ENCODE measurements at places on chromosomes 13 and 19. TPM values are rescaled to one million over a fixed set of nuclear protein-coding genes. Genes with fewer than 3 reads are reported as not detected.

FGF9 gene
- total RNA-seq: not detected

POU2F2 gene
- 0.02 TPM for total RNA-seq

CFAP97D2 gene
- not detected for total RNA-seq

SH2D3A gene
- total RNA-seq: not detected

- no peak for DNase-seq
These were observed 747.8 kb downstream of the EFNB2 start for GRCh38 chr13:105787632-105788031.

DNA sequence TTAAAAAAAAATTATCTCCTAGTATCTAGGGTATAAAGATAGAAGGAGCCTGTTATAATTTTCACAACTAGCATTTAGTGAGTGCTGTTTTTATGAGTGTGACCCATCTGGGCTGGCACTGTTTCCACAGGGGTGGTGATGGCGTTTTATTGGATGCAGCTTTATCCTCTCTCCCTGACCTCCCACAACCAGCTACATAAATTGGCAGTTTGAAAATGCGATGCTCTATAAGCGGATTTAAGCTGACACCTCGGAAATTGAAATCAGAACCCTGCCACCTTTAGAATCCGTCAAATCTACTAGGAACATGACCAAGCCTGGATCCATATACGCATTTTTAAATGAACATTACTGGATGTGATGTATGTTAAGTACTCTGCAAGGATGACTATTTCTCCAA, 44.9 kb downstream of the MYO16 start:
- DNase-seq: no peak

DNA sequence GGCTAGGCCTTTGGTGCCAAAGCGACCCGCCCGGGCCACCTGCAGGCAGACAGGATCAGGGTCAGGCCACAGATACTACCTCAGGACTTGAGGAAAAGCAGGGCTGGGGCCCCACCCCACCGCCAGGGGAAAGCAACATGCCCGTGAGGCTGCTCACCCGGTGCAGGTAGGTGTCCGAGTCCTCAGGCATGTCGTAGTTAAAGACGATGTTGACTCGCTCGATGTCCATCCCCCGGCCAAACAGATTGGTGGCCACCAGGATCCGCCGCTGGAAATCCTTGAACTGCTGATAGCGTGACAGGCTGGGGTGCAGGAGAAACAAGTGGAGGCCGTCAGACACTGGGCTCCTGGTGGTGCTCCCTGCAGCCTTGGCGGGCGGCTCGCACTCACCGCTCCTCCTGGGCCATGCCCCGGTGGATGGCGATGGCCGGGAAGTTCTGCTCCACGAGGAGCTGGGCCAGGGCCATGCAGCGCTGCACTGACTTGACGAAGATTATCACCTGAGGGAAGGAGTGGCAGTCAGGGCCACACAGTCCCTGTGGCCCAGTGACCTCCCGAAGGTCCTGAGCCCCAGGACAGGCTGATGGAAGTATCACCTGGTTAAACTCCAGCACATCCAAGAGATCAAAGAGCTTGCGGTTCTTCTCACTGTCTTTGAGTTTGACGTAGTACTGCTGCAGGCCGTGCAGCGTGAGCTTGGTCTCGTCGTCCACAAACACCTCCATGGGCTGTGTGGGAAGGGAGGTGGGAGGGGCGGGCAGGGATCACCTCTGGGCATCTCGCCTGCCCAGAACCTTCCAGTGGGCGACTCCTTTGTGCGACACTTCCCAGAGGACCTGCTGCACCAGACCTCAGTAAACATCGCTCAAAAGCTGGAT, 9.8 kb downstream of the DDX39A start:
- DNase-seq: no peak

DNA sequence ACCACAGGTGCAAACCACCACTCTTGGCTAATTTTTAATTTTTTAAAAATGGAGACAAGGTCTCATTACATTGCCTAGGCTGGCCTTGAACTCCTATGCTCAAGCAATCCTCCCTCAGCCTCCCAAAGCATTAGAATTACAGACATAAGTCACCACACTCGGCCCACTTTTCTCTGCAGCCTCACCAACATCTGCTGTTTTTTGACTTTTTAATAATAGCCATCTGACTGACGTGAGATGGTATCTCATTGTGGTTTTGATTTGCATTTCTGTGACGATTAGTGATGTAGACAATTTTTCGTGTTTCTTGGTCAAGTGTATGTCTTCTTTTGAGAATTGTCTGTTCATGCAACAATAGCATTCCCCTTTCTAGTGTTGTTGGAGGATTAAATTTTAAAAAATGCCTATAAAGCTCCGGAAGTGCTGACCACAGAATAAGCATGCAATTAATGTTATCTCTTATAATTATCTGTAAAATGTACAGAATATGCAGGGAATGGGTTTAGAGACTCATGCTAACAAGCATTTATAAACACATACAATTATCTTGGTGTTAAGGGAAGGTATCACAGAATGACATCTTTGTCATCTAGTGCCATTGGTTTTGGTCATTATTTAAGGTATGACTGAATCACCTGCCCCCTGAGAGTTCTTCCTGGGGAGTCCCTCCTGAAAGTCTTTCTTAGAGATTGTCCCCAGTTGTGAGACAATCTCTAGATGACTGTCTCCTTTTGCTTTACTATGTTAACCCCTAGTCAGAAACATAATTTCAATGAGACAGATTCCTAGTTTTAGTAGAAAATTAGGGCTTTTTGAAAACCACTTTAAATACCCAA, 118.5 kb upstream of the SERTM1 start:
- no peak for DNase-seq

DNA sequence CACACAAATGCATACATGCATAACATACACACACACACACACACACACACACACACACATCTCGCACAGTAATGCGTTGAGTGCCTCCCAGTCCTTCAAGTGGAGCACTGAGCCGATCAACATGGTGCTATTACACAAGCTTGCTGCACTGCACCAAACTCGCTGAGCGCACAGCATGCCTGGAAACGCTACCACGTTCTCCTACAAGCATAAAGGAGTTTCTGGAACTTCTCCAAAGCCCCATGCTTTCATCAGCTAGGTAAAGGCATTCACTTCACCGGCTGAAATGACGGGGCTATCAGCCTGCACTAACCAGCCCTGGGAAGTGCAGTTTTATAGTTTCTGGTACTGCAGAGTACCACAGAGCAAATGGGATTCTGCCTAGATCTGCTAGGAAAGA, 92.7 kb downstream of the FGF14 start:
- no peak for DNase-seq

DNA sequence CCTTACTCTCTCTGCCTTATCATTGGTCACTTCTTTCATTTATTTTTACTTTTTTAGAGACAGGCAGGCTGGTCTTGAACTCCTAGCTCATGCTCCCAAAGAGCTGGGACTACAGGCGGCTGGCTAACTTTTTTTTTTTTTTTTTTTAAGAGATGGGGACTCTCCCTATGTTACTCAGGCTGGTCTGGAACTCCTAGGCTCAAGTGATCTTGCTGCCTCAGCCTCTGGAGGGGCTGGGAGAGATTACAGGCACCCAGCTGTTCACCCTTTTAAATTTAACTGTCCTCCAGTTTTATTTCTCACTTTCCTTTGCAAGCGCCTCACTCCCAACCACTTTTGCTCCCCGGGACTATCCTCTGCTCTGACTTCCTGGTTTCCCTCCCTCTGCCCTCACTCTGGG, 5.6 kb upstream of the CLDN10 start:
- DNase-seq: no peak

DNA sequence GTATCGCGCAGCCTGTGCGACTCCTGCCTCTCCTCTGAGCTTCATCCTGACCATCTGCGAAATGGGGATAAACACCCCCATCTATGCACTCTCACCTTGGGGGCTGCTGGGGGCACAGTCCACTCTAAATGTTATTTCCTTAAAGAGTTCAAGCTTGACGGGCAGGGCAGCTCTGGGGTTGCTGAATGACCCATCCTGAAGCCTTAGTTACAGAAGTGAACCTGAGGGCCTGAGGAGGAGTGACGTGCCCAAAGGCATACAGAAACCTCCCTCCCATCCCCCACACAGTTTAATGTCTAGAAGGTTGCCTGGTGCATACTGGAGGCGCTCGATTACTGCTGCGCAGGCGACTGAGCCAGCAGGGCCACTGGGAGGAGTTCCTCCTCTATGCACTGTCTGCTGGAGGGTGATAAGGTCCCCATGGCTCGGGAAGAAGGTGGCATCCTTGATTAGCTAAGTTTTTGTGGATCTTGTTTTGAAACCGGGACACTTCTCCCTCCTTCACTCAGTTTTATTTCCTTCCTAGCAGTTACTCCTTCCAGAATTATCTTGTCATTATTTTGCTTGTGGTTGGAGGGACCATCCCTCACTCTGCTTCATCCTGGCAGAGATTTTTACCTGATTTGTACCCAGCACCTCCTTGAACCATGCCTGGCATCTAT, 572 bp upstream of the FKBP8 start:
- peak; percentile 56 for DNase-seq

DNA sequence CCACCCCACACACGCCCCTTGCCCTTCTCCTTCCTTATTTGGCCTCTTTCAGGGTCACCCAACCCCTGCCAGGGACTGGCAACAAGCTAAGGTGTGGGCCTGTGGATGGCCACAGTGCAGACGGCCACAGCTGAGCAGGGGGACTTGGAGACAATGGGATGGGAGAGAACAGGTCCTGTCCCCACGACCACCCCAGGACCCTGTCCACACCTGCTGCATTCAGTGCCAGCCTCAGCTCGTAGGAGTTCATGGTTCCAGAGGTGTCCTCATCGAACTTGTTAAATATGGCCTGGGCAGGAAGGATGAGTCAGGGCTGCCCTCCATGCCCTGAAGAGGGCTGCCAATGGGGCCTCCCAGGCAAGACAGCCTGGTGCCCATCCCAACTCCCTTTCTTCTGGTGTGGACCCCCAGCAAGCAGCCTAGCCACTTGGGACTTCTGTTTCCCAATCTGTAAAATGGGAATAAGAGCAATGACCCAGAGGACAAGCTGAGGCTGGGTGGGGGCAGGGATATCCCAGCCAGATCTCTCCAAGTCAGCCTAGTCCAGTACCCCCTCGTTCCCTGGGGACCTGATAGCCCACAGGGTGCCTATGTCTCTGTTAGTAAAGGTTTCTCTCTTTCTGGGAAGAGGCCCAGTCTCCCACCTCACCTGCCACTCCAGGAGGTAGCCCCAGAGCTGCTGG, 10.6 kb downstream of the CAPN12 start:
- no peak for DNase-seq

DNA sequence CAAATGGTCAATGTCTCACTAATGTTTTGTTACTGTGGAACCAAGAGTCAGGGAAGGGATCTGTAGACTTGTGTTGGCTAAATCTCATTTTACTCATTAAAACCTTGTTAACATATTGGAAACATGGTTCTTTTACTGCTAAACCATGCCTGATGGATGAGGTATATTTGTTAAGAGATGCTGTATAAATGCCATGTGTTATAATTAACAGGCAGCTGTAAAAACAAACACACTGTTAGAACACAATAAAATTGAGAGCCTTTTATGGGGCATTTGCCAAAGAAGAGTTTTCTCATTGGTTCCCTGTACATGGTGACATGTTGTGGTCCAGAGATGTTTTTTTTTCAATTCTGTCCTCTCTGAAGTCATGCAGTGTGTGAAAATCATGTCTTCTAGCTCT, 121.9 kb downstream of the ESD start:
- no peak for DNase-seq

GRCh38 chr13:95437561-95437960, 115.0 kb upstream of the CLDN10 start:
- DNase-seq: no peak

DNA sequence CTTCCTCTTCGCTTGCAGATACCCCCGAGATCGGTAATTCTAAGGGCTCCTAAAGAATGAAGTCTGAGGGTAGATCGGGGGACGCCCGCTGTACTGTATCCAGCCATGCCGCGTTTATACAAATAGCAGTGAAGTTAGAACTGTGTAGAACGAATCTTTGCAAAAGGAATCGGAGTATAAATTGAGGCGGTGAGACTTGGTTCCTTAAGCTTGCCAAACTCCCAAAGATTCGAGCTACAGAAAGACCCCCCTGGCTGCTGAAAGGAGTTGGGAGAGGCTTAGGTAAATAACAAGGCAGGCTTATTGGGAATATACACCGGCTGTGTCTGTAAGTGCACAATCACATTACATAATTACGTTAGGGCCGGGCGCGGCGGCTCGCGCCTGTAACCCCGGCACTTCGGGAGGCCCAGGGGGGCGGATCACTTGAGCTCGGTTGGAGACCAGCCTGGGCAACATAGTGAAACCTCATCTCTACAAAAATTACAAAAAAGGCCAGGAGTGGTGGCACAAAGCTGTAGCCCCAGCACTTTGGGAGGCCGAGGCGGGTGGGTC, 12.2 kb downstream of the TMEM160 start:
- DNase-seq: no peak

GRCh38 chr19:54183431-54183830, 5.9 kb downstream of the MBOAT7 start:
- no peak for DNase-seq

DNA sequence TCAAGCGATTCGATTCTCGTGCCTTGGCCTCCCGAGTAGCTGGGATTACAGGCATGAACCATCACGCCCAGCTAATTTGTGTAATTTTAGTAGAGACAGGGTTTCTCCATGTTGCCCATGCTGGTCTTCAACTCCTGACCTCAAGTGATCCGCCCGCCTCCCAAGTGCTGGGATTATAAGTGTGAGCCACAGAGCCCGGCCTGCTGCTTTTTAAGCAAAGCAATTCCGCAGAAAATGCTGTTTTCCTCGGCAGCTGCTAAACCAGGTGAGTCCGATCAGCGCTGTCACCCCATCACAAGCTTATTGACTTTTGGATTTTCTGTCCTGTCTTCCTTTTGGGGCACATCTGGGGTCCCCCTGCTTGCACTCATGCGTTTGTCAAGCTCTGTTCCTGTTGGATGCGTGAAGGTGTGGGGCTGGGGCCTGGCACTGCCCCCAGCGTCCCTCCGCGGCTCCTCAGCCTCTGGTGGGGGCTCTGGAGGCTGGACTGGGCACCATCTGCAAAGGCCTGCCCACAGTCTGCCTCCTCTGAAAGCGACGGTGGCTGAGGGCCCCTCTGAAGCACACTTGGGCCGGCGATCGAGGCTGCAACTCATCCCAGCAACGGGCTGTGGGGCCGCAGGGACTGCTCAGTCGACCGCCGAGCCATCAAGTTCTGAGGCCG, 25.7 kb downstream of the CEBPG start:
- DNase-seq: no peak

GRCh38 chr13:73136776-73137175, 78.0 kb downstream of the KLF5 start:
- no peak for DNase-seq

- no peak for DNase-seq
These were observed 878 bp upstream of the ADAMTSL5 start for GRCh38 chr19:1513499-1514294.

DNA sequence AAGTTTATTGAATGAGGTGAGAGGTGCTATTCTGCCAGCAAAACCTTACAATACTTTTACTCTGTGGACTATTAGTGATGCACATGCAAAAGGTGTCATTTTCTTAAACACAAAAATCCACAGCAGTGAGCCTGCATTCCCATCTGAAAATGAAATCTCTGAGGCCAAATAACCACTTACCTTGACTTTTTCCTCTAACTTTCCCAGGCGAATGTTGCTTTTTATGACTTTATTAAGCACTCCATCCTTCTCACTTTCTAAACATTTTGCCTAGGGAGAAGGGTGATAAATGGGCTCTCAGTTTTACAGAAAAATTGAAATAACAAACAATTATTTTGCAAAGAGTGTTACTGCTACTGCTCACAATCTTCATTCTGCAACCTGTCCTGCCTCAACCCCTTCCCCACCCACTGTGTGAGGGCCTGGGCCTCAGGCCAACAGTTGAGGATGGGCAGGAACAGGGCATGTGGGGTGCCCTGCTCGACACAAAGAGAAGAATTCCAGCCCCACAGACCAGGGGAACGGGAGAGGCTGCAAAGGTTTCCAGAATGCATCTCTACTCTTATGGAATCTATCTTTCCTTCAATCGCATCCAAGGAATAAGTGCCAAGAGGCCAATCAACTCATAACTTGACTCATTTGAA, 18.1 kb upstream of the SLC7A9 start:
- no peak for DNase-seq

- DNase-seq: peak; percentile 9
These were observed 475.6 kb downstream of the COG6 start for GRCh38 chr13:40130871-40131636.
